ENCODE measurements at places on chromosomes 6 and 20.

- no peak for DNase-seq
Observed at GRCh38 chr6:298233-299103, 6.2 kb downstream of the DUSP22 start.

GRCh38 chr6:132382630-132383175 is 18.6 kb downstream of the MOXD1 start:
- DNase-seq, result no peak

DNA sequence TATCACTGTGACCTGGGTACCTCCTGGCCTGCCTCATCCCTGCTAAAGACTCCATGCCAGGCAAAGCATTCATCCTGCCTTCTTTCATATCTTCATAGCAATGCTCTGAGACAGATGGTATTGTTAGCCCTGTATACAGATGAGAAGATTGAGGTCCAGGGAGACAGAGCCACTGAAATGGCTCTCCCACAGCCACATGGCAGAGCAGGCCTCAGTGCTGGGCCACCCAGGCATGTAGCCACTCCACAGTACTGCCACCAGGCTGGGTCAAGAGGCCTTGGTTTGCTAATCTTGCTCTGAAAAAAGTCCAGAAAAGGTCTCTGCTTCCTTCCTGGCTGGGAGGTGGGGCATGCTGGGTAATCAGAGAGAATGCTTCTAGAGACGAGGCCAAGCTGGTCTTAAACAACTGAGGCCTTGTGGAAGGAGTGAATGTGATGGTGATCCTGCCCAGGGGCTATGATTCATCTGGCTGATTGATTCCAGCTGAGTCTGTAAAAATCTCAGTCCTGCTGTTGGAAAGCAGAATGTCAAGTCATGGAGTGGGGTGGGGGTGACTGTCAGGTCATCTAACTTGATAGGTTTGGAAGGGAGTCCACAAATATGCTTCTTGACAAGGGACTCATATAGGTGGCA is 29.8 kb downstream of the HM13 start:
- DNase-seq, result no peak

DNA sequence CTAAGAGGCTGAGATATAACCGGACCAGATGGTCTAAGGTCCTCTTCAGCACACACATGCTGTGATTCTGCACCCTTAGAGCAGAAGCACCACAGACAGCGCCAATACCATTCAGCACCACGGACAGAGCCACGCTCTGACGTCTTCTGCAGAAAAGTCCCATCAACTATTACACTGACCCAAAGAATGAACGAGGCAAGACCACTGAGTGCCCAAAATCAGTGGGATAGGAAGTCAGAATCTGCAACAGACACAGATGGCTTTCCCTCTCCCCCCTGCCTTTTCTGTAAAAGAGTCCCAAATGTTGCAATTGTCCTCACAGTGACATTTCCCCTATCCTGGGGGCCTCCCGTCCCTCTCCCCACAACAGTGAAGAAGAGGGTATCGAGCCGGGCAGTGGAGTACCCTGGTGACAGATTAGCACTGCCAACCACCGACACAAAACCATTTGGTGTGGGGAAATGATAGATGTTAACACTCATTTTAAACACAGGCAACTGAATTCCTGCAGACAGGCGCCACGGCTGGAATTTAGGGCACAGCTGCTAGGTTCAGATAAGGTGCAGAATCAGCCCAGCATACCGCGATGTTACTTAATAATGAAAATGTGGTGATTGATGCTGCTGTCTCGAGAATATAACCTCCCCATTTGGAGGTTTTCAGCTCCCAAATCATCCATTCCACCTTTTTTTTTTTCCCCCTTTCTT is 66.6 kb upstream of the CTNNBL1 start:
- no peak for DNase-seq

DNA sequence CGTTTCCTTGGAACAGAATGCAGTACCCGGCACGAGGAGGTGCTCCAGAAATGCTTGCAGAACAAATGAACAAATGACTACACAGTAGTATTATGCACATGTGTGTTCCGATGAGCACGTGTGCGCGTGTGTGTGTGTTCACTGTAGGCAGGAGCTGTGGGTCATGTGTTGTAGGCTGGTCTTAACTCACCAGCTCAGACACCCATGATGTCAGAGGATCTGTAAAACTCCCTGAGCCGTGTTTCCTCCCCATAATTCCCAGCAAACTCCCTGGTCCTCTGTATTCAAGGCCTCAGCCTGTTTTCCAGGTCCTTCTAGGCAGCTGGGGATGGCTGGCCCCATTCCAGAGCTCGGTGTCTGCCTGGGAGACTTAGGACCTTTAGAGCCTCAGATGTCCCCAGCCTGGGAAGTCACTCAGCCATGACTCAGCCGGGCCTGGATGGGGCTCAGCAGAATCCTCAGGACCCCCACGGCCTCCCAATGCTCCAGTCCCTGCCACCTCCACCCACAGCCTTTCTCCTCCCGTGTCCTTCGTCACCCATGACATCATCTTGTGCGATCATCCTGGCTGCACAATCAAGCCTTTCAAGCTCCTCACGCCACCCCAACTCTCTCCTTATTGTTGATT is 475.0 kb upstream of the SULF2 start:
- DNase-seq, result no peak

DNA sequence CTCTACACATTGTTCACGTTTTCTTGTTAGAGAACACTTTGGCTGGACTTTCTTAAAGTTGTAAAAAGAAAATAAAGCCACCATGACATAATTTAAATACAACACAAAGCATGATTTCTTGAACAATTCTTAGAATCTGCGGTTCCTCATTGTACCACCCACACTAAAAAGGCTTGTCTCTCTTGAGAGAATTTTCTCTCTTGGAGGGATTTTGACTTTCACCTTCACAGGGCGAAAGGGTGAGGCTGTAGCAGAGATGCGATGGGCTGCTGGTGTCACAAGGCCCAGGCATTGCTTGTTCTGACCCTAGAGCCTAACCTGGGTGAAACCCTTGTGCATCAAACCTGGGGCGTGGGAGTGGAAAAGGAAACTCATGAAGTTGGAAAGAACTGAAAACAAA is 122.7 kb upstream of the RIPOR2 start:
- DNase-seq, result no peak

GRCh38 chr6:56647172-56647762 is 4.6 kb upstream of the DST start:
- no peak for DNase-seq

GRCh38 chr6:15398633-15399275 is 152.9 kb downstream of the JARID2 start:
- DNase-seq, result no peak

GRCh38 chr6:118101220-118101619 is 194.2 kb downstream of the SLC35F1 start:
- DNase-seq, result no peak

DNA sequence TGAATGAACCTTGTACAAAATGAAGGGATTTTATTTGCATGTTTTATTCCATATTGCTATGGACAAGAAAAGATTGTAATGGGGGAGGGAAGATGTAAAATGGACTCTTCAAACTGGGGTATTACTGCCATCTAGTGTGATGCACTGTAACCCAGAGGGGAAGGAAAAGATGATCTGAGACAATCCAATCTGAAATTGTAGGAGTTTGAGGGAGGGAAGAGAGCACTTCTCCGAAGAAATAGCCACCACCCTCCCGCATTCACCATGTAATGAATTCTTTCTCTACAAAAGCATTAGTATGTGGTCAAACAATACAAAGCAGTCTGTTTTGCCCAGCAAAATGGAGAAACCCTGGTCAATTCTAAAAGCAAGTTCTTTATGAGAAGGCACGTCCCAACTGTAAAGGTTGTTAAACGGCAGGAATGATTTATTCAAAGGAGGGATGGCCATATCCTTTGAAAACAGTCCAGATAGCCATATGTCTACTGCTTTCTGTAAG is 679.5 kb upstream of the NRSN1 start:
- no peak for DNase-seq

- no peak for DNase-seq
Observed at GRCh38 chr6:142367501-142368018, 65.8 kb downstream of the ADGRG6 start.

- no peak for DNase-seq
Observed at GRCh38 chr6:8888468-8888867, 453.1 kb upstream of the SLC35B3 start.

GRCh38 chr6:79868098-79868722 is 79.1 kb downstream of the ELOVL4 start:
- no peak for DNase-seq

GRCh38 chr6:85124472-85125354 is 325.2 kb upstream of the NT5E start:
- DNase-seq, result no peak

- no peak for DNase-seq
Observed at GRCh38 chr20:39913274-39913673, 775.8 kb downstream of the MAFB start.

- DNase-seq, result no peak
Observed at GRCh38 chr6:144594585-144594984, 309.4 kb downstream of the UTRN start.

- DNase-seq, result no peak
Observed at GRCh38 chr6:93677264-93677965, 258.1 kb upstream of the EPHA7 start.

GRCh38 chr6:87925373-87926060 is 122.1 kb upstream of the SPACA1 start:
- DNase-seq, result no peak

- DNase-seq, result no peak
Observed at GRCh38 chr6:156851454-156851921, 74.3 kb downstream of the ARID1B start.

DNA sequence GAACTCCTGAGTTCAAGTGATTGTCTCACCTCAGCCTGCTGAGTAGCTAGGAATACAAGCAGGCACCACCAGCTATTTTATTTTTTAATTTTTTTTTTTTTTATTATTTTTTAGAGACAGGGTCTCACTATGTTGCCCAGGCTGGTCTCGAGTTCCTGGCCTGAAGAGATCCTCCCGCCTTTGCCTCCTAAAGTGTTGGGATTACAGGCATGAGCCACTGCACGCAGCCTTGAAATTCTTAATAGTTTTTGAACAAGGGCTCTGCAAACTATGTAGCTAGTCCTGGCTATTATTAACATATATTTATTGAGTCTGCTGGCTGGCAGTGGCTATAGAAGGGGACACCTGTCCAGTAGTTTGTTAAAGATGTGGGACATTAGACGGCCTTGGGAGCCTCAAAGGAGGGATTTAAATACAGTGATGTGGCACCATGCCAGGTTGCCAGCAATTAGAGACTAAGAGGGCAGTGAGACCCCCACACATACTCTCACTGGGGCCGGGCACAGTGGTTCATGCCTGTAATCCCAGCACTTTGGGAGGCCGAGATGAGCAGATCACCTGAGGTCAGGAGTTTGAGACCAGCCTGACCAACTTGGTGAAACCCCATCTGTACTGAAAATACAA is 21.1 kb upstream of the TAF8 start:
- no peak for DNase-seq

- no peak for DNase-seq
Observed at GRCh38 chr6:75532521-75532920, 38.9 kb upstream of the FILIP1 start.

- DNase-seq, result no peak
Observed at GRCh38 chr6:118207947-118208346, 300.9 kb downstream of the SLC35F1 start.

- DNase-seq, result no peak
Observed at GRCh38 chr6:105324386-105324950, 78.4 kb downstream of the PREP start.

DNA sequence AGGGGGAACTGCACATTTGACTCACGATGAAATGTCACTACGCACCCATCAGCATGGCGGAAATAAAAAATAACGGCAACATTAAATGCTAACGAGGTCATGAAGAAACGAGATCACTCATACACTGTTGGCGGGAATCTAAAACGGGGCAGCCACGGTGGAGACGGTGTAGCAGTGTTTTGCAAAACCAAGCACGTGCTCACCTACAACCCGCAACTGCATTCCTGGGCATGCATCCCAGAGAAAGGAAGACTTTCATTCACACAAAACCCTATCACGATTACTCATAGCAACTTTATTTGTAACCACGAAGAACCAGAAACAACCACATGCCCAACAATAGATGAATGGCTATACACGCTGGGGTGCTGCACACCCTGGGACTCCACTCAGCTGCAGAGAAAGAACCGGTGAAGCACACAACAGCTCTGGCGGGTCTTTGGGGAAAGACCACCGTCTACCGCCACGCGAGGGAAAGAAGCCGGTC is 77.0 kb downstream of the YTHDF1 start:
- DNase-seq, result no peak

GRCh38 chr6:148203281-148203925 is 139.2 kb upstream of the SASH1 start:
- DNase-seq, result no peak

DNA sequence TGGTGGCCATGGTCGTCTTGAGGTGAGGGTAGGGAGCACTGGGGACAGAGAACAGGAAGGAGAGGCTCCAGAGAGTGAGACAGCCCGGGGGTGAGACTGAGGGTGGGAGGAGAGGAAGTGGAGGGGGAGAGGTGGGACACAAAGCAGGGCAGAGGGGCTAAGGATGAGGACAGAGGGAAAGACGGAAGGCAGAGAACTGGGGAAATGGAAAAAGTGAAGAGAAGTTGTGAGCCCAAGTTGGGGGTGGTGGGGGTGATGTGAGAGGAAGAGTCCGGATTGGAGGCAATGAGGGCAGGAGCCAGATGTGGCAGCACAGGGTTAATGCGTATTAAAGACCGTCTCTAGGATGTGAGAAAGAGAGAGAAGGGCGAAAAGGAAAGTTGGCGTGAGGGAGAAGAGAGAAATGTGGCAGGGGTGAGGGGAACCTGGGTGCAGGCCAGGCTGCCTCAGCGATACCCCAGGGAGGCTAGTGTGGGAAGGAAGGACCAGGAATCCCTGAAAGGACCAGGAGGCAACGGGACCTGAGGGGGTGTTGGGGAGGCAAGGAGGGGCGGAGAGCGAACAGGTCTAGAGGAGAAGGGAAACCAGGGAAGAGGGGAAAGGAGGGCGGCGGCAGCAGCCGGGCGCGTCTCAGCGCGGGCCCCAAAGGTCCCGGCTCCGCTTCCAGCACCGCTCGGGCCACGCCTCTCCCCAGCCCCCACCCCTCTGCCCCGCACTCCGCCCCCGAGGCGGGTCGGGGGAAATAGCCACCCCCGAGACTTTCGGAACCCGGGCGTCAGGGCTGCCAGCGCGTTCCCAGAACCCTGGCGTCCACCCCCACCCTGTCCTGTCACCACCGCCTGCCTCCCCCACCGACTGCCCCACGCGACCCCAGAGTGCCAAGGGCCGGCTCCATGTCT is at the start of gene PPP1R18:
PPP1R18 (minus strand) TSS at position 637 of the 899 bp plus-strand sequence; CDS start at position 10, 627 bp downstream.
- peak; percentile 68 for DNase-seq

DNA sequence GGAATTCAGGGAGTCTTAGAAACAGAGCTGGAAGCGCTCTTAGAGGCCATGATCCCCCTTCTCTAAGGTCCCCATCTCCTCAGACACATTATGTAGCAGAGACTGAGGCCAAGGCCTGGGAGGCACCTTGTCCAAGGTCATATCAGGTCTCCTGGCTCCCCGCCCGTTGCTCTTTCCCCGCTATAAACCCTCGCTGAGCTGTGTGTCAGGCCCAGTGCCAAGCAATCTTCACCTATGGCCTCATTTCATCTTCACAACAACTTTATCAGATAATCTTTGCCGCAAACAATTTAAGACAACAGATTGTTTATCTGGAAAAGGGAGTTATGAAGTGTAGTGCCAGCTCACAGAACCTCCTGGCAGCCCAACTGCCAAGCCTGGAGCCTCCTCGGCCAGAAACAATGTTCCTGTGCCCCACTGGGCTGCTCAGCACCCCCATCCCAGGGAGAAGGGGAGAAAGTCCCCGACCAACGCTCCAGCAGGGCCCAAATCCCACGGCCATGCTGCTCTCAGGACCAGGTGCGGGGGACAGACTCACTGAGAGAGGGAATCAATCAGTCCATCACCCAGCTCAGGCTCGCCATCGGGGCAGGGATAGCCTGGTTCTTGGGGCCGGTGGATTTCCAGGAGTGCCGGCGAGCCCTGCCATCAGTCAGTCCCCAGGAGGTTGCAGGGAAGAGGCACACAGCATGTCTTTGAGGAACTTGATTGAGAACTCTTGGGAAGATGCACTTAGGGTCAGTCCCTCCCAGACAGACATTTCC is 16.9 kb upstream of the FANCE start:
- DNase-seq, result no peak
